ENCODE measurements at places on chromosomes 1 and 21.

DNA sequence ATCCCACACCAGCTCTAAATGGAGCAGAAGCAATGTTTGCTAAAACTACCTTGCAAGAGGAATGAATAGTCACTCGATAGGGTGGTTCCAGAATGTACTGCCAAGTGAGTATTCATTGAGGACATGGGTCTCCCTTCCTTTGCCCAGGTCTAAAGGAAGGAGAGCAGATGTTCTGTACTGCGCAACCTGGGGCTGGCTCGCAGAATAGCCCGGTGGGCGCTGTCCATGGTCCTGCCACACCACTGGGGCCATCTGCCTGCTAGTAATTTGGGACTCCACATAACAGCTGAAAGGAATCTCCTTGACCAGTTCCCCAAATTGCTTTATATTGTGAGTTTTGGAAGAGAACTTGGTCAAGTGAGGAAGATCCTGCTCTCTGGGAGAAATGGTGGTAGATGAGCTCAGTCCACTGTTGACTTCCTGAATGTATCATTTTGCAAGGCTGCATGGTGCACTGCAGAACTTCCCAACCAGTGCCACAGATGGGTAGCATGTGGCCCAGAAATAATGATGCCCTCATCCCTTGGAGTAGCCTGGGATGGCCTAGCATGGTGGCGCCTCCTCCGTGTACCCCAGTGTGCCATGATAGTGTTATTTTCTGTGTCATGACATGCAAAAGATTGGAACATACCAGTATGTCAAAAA, 5.7 kb downstream of the SLC6A17 start:
- peak; percentile 17 for DNase-seq

- no peak for DNase-seq
Observed at GRCh38 chr1:238991765-238992495, 394.4 kb upstream of the CHRM3 start.

GRCh38 chr1:243921111-243921510, 71.1 kb upstream of the AKT3 start:
- no peak for DNase-seq

GRCh38 chr21:40272037-40272436, 404.8 kb downstream of the PCP4 start:
- DNase-seq, result no peak

GRCh38 chr1:41673806-41674205, 189.3 kb upstream of the EDN2 start:
- DNase-seq, result no peak

GRCh38 chr1:55490547-55490946, 275.4 kb upstream of the USP24 start:
- no peak for DNase-seq

DNA sequence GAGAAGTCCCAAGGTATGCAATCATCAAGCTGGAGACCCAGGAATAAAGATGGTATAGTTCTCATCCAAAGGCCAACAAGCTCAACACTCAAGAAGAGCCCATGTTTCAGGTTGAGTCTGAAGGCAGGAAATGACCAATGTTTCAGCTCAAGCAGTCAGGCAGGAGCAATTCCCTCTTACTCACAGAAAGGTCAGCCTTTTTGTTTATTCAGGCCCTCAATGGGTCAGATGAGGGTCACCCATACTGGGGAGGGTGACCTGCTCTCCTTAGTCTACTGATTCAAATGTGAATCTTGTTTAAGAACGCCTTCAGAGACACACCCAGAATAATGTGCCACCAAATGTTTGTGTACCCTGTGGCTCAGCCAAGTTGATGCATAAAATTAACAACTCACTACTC, 262.4 kb downstream of the USP25 start:
- DNase-seq, result no peak

DNA sequence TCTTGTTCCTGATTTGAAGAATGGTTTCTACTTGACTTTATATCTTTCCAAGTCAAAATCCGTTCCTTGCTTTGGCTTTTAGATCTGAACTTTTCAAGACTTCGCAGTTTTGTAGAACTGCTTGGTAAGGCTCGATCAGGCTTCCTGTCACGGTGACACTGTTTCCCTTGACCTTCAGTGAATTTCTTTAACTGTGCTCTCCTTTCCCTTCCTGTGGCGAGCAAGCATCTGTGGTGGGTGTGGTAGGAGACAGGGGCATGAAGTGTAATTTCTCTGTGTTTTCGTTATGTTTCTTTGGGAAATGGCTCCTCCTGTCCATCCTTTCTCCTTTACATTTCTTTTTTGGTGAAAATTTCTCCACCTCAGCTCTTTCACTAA, 10.4 kb downstream of the STYXL2 start:
- DNase-seq, result no peak

DNA sequence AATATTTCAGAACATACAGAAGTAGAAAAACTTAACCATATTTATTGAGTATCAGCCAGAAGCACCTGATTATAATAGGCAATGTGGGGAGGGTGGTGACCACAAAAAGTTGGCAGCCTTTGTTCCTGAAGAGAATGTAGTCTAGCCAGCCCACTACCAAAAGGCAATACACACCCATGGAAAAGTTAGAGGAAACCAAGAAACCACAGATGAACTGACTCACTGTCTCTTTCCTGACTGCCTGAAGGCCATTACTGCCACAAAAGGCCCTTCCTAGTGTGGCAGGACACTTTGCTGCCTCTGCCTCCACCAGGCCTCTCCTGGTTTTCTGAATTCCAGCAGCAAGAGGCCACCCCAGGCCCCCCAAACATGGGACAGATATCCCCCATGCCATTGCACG, 14.6 kb upstream of the PROX1 start:
- no peak for DNase-seq
